Uterus (tissue), 4 donors: ENCODE measurements at places on chromosomes 2 and 18. TPM values are rescaled to one million over a fixed set of nuclear protein-coding genes. Genes with fewer than 3 reads are reported as not detected.

The ANKRD62 gene
- total RNA-seq, result 0.18 TPM

- no peak overlapping the region for H3K4me3 ChIP-seq
- H3K27ac ChIP-seq, result no peak overlapping the region
- H3K4me1 ChIP-seq, result no peaks in the 10 kb centered on the region
- DNase-seq, result no peak
Measured at GRCh38 chr2:105929516-105929915, 184.8 kb downstream of the NCK2 start.

GRCh38 chr2:21367421-21367820 lies 243.7 kb downstream of the TDRD15 start:
- no peaks in the 10 kb centered on the region for H3K27me3 ChIP-seq

- no peaks in the 10 kb centered on the region for H3K36me3 ChIP-seq
- H3K4me3 ChIP-seq, result peak overlapping the region; percentile 81
- peak overlapping the region; percentile 91 for H3K27ac ChIP-seq
- no peaks in the 10 kb centered on the region for H3K4me1 ChIP-seq
Measured at GRCh38 chr18:9333441-9334328, 888 bp upstream of the TWSG1 start.

- no peaks in the 10 kb centered on the region for H3K36me3 ChIP-seq
- H3K4me3 ChIP-seq, result no peak overlapping the region
- H3K27me3 ChIP-seq, result no peaks in the 10 kb centered on the region
- H3K4me1 ChIP-seq, result no peaks in the 10 kb centered on the region
- DNase-seq, result no peak
Measured at GRCh38 chr2:128498086-128498485, 179.4 kb upstream of the HS6ST1 start.

DNA sequence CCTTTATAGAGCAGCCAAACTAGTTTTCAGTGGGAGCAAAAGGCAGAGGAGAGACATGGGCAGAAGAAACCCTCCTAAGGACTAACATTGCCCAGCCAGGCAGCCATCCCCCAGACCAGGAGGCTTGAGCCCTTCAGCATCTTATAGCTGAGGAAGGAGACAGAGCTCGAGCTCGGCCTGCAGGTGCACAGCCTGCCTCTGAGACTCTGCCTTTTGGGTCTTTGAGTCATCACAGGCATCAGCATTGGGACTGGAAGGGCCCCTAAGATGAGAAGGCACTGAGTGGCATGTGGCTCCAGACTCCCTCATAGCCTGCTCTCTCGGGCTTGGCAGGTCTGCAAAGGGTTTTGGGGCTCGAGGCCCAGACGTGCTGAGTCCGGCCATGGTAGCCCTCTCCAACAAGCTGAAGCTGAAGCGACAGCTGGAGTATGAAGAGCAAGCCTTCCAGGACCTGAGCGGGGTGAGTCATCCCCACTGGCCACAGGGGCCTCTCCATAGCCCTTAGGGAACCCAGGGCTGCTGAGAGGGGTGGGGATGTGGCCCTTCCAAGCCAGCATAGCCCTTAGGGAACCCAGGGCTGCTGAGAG lies 84.1 kb downstream of the EPAS1 start:
- no peaks in the 10 kb centered on the region for H3K27me3 ChIP-seq
- H3K4me1 ChIP-seq, result no peaks in the 10 kb centered on the region
- no peak overlapping the region for H3K4me3 ChIP-seq
- H3K27ac ChIP-seq, result no peak overlapping the region
- H3K36me3 ChIP-seq, result no peaks in the 10 kb centered on the region

- no peaks in the 10 kb centered on the region for H3K36me3 ChIP-seq
- peak overlapping the region; percentile 65 for H3K27ac ChIP-seq
- DNase-seq, result no peak
- H3K27me3 ChIP-seq, result no peaks in the 10 kb centered on the region
- peaks cover 9% of the 10 kb centered on the region for H3K4me1 ChIP-seq
Measured at GRCh38 chr2:234983011-234983726, 31.4 kb downstream of the SH3BP4 start.

The CCL20 gene
- total RNA-seq, result not detected

DNA sequence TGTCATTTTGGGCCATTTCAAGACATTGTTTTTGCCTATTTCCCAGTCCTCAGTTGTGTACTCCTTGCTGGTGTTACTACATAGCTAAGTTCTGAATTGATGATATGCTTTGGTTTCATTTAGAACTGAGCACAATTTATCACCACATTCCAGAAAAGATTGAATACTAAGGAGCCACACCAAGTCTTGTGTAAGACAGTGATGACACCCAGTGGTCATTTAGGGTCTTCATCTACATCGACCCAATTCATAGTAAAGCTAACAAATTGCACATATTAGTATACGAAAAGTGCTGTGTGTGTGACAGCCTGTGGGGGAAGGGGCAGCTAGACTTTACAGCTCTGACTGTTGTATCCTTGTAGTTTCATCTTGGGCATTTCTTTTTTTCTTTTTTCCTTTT lies 10.9 kb upstream of the DLX2 start:
- no peaks in the 10 kb centered on the region for H3K36me3 ChIP-seq
- DNase-seq, result no peak
- no peaks in the 10 kb centered on the region for H3K4me1 ChIP-seq
- H3K4me3 ChIP-seq, result no peak overlapping the region

GRCh38 chr2:119803101-119803500 lies 43.4 kb downstream of the PTPN4 start:
- H3K4me3 ChIP-seq, result no peak overlapping the region
- H3K27ac ChIP-seq, result no peak overlapping the region
- no peaks in the 10 kb centered on the region for H3K36me3 ChIP-seq
- DNase-seq, result no peak
- H3K4me1 ChIP-seq, result no peaks in the 10 kb centered on the region

The IL36B gene
- total RNA-seq, result not detected

The CD8A gene
- 0.07 TPM for total RNA-seq

DNA sequence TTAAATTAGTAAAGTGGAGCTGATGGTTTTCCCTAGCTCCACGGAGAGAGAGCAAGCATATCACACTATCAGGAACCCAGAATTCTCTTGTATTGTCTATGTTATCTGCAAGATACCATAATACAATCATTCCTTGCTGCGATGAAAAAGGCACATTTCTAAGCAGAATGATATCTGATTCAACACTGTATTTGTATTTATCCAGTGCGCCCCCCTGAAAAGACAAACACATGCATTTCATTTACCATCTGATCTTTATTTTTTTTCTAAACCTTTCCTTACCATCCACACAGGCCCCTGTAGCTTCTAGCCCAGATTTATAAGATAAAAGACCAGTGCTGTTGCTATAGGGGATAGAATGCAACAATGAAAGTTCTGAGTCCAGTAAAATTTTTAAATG lies 420.6 kb downstream of the TDRD15 start:
- H3K27me3 ChIP-seq, result no peaks in the 10 kb centered on the region
- no peak overlapping the region for H3K4me3 ChIP-seq
- no peak for DNase-seq
- H3K36me3 ChIP-seq, result no peaks in the 10 kb centered on the region
- H3K27ac ChIP-seq, result no peak overlapping the region

- H3K36me3 ChIP-seq, result no peaks in the 10 kb centered on the region
- no peaks in the 10 kb centered on the region for H3K27me3 ChIP-seq
- no peak overlapping the region for H3K27ac ChIP-seq
- no peak for DNase-seq
Measured at GRCh38 chr18:67417864-67418523, 98.5 kb downstream of the DSEL start.

The GULP1 gene
- 128 TPM for total RNA-seq

The GALNT5 gene
- not detected for total RNA-seq
